ENCODE measurements at places on chromosomes 7 and 10.

- DNase-seq, result no peak
Observed at GRCh38 chr10:95840121-95840520, 67.7 kb upstream of the CC2D2B start.

DNA sequence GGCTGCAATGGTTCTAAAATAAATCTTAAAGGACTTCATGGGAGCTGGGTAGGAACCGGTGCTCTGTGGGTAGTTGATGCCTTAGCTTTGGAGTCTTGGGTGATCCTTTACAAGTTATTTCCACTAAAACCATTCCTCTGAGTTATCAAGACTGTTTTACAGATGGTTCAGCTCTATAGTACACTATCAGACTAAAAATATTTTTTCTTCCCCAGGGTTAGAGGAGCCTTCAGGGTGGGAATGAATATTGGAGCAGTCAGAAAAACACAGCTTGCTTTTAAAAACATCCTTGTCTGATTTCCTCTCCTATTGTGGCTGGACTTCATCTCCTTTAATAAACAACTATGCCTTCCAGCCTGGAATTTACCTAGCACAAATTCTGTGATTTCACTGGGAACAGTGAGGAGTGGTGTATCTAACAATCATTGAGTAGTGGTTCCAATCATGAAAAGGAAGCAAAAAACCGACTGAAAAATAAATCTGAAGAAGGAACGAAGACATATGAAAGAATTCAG is 102.6 kb upstream of the AFAP1L2 start:
- DNase-seq, result no peak

DNA sequence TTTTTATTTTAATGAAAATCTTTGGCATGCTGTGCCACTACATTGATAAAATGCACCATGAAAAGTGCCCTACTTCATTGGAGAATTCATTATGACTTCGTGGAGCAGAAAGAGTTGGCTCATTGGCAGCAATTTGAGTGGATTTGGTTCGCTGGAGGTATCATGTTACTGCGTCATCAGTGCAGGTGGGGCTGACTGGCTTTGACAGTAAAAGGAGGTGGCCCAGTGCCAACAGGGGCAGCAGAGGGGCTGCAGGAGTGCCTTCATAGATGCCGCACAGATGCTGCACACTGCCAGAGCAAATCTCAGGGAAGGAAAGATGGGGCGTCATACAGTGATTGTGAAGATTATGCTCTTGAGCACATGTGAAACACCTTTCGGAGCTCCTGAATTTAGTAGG is 22.2 kb downstream of the FZD1 start:
- DNase-seq, result no peak

- DNase-seq, result no peak
Observed at GRCh38 chr7:99305473-99306260, 20.0 kb upstream of the ARPC1A start.
